Effector memory CD8-positive, alpha-beta T cell (primary cell): ENCODE measurements at places on chromosomes 1 and 21.

GRCh38 chr1:185920602-185921001 lies 186.4 kb downstream of the HMCN1 start:
- no peaks in the 10 kb centered on the region for H3K27me3 ChIP-seq
- H3K4me3 ChIP-seq = no peak overlapping the region
- H3K36me3 ChIP-seq = no peaks in the 10 kb centered on the region
- no peaks in the 10 kb centered on the region for H3K4me1 ChIP-seq

DNA sequence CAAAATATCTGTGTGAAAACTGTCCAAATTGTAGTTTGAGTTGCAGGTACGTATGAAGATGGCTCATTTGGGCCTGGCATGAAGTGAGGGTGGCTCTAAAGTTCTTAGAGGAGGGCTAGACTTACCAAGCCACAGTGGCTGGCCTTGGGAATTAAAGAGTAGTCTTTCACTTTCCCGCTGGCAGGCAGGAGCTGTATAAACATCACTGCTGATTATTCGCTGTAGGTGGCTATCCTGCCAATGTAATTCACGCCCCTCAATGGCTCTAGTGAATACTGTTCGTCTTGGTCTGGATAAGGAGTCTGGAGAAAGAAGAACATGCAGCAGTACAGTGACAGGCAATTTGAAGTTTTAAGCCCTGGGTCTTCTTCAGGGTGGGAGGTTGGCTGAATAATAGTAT lies 31.0 kb downstream of the UROD start:
- H3K27ac ChIP-seq = no peak overlapping the region
- no peaks in the 10 kb centered on the region for H3K4me1 ChIP-seq

DNA sequence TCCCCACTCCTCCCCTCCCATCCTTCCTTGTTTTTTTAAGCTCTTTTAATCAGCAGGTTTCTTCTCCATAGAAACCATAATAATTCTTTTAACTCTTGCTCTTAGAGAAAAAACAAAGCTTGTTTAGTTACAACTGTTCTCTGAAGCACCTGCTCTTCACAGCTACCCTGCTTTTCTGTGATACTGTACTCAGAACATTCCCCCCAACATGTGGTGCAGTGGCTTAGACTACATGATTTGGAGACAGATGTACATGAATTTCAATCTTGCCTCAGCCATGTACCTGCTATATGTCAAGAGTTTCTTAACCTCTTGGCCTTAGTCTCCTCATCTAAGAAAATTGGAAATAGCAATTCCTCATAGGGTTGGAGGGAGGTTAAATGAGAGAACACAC lies 33.5 kb downstream of the LAMC2 start:
- no peak overlapping the region for H3K4me3 ChIP-seq
- DNase-seq = no peak
- peaks cover 14% of the 10 kb centered on the region for H3K27me3 ChIP-seq

GRCh38 chr1:87182611-87183010 lies 146.1 kb upstream of the LMO4 start:
- no peaks in the 10 kb centered on the region for H3K36me3 ChIP-seq
- no peak overlapping the region for H3K4me3 ChIP-seq
- peaks cover 33% of the 10 kb centered on the region for H3K27me3 ChIP-seq
- H3K4me1 ChIP-seq = no peaks in the 10 kb centered on the region
- no peak for DNase-seq

DNA sequence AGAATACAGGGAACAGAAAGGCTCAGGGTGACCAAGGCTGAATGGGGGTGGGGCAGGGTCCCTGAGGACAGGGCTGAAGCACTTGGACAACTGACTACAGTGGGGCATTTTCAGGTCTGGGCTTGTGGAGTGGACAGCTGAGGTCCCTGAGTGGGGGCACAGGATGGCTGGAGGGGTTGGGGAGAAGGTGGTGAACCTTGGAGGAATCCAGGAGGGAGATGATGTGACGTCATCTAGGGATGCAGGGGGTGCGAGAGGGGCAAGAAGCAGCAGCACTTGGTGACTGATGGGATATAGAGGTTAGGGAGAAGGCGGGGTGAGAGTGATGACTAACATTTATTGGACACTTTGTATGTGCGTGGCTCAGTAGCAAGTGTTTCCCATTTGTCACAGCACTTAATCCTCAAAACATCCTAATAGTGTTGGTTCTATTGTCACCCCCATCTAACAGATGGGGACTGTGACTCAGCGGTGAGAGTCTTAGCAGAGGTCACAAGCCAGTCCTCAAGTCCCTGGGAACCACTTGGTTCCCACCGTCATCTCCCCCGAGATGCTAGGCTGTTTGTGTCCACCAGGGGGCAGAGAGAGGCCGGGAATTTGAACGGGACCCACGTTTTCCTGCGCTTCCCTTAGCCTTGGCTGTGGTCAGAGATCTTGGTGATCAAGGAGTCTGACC lies 27.9 kb upstream of the BMP8B start:
- peak; percentile 70 for DNase-seq
- peak overlapping the region; percentile 80 for H3K27ac ChIP-seq
- H3K36me3 ChIP-seq = no peaks in the 10 kb centered on the region
- peaks cover 12% of the 10 kb centered on the region for H3K4me1 ChIP-seq
- peak overlapping the region; percentile 74 for H3K4me3 ChIP-seq
- peaks cover 80% of the 10 kb centered on the region for H3K27me3 ChIP-seq

GRCh38 chr1:248730507-248731335 lies 24.8 kb downstream of the LYPD8 start:
- H3K36me3 ChIP-seq = no peaks in the 10 kb centered on the region
- H3K27me3 ChIP-seq = peaks cover 12% of the 10 kb centered on the region
- H3K4me1 ChIP-seq = no peaks in the 10 kb centered on the region
- no peak overlapping the region for H3K4me3 ChIP-seq
- H3K27ac ChIP-seq = no peak overlapping the region

DNA sequence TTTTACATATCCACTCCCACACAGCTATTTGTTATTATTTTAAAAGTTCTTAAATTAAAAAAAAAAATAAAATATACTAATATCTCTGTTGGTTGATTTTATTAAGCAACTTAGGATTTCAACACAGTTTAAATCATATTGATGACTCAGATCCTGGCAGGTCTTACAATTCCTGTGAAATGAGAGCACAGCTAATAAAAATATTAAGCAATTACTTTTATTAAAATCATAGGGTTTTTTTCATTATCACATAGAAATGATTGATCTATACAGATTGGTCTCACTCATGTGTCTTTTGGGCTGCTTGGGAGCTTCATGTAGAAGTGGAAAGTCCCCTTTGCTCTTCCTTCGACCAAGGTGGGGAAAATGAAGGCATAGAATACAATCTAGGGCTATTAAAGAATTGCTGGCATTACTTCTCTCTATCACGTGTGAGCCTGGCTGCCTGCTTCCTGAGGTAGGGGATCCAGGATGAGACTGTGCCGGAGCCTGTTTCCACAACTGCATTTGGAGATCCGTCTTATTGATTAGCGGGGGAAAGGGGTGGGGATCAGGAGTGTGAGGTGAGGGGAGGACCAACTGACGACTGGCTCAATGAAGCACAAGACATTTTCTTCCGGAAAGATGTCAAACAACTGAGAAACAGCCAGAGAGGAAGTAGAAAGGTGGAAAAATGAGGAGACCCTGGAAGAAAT lies 858.0 kb downstream of the USP25 start:
- H3K27me3 ChIP-seq = no peaks in the 10 kb centered on the region
- no peak for DNase-seq
- H3K36me3 ChIP-seq = no peaks in the 10 kb centered on the region

GRCh38 chr1:225942574-225942973 lies 1.6 kb upstream of the LEFTY2 start:
- DNase-seq = no peak
- no peak overlapping the region for H3K27ac ChIP-seq
- H3K4me1 ChIP-seq = peaks cover 13% of the 10 kb centered on the region
- H3K27me3 ChIP-seq = peaks cover 15% of the 10 kb centered on the region
- H3K36me3 ChIP-seq = peaks cover 6% of the 10 kb centered on the region

DNA sequence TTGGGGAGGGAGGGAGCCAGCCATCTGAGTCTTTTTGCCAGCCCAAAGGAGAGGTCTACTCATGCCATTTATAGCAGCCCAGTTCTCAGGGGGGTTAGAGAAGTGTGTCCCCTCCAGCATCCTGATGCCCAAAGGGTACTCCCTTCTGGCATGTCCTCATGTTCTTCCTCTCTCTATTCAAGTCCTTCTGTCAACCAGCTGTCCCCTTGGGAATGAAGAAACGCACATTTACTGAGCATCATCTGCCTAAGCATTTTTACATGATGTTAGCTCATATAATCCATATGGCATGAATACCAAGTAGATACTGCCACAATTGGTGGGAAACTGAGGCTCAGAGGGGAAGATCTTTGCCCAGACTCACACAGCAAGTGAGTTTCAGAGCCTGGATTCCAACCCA lies 14.8 kb upstream of the TACSTD2 start:
- no peaks in the 10 kb centered on the region for H3K36me3 ChIP-seq
- H3K27ac ChIP-seq = no peak overlapping the region
- H3K4me1 ChIP-seq = no peaks in the 10 kb centered on the region
- no peak for DNase-seq

- peaks cover 3% of the 10 kb centered on the region for H3K36me3 ChIP-seq
- H3K27me3 ChIP-seq = peaks cover 17% of the 10 kb centered on the region
- no peaks in the 10 kb centered on the region for H3K4me1 ChIP-seq
- no peak overlapping the region for H3K27ac ChIP-seq
These were observed 695 bp downstream of the DCST2 start for GRCh38 chr1:155032886-155033285.

- H3K36me3 ChIP-seq = no peaks in the 10 kb centered on the region
- no peak overlapping the region for H3K27ac ChIP-seq
- DNase-seq = no peak
- H3K4me1 ChIP-seq = no peaks in the 10 kb centered on the region
- H3K4me3 ChIP-seq = no peak overlapping the region
These were observed 426.5 kb upstream of the NFIA start for GRCh38 chr1:60655679-60656355.

- H3K4me3 ChIP-seq = no peak overlapping the region
- H3K27ac ChIP-seq = no peak overlapping the region
- no peaks in the 10 kb centered on the region for H3K4me1 ChIP-seq
- no peaks in the 10 kb centered on the region for H3K36me3 ChIP-seq
- H3K27me3 ChIP-seq = no peaks in the 10 kb centered on the region
- DNase-seq = no peak
These were observed 47.0 kb downstream of the CHML start for GRCh38 chr1:241593186-241593585.

- no peaks in the 10 kb centered on the region for H3K36me3 ChIP-seq
- no peak overlapping the region for H3K4me3 ChIP-seq
- H3K27ac ChIP-seq = no peak overlapping the region
- peaks cover 68% of the 10 kb centered on the region for H3K27me3 ChIP-seq
These were observed 434.0 kb upstream of the RUNX1 start for GRCh38 chr21:35482933-35483662.

DNA sequence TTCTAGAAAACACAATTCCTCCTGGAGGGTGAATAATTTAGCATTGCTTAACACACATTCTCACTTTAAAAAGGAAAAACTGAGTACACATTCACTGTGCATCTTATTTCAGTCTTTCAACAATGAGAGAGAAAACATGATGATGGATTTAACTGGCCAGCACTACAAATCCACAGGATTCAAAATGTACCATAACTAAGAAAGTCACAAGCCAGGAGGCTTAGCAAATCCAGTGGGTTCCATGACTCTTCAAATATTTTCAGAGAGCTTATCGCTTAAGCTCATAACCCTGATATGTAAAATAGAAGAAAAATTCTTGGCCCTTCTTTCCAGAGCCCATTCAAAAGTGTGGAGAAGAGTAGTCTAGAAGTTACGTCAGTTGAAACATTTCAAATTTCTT lies 820.3 kb downstream of the LTN1 start:
- H3K36me3 ChIP-seq = no peaks in the 10 kb centered on the region
- H3K27ac ChIP-seq = no peak overlapping the region
- H3K27me3 ChIP-seq = no peaks in the 10 kb centered on the region
- no peaks in the 10 kb centered on the region for H3K4me1 ChIP-seq

DNA sequence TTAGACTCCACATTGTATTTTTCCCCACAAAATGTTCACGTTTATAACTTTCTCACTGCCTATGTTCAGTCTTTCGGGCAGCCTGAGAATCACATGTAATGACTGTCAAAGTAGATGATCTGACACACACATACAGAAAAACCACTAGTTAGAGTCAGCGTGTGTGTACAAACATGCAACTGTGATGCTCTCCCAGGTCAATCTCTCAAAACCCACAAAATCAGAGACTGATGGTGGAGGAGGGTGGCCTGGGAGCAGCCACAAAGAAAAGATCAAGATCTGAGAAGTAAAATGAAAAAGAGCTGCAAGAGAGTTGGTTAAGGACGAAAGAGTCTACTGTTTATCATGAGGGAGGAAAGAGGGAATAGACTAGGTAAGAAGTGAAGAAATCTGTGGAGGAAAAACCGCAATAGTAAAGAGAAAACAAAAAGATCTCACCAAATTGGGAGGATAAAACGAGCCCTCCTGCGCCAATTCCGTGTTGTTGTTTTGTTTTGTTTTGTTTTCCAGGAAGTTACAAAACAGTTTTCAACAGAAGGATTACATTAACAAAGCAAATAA lies 2.3 kb downstream of the EGLN1 start:
- peaks cover 5% of the 10 kb centered on the region for H3K36me3 ChIP-seq
- peak overlapping the region; percentile 84 for H3K4me3 ChIP-seq
- H3K4me1 ChIP-seq = peaks cover 35% of the 10 kb centered on the region

GRCh38 chr1:18008081-18008480 lies 99.5 kb upstream of the IGSF21 start:
- no peak for DNase-seq
- H3K27ac ChIP-seq = no peak overlapping the region
- no peaks in the 10 kb centered on the region for H3K4me1 ChIP-seq
- no peak overlapping the region for H3K4me3 ChIP-seq

DNA sequence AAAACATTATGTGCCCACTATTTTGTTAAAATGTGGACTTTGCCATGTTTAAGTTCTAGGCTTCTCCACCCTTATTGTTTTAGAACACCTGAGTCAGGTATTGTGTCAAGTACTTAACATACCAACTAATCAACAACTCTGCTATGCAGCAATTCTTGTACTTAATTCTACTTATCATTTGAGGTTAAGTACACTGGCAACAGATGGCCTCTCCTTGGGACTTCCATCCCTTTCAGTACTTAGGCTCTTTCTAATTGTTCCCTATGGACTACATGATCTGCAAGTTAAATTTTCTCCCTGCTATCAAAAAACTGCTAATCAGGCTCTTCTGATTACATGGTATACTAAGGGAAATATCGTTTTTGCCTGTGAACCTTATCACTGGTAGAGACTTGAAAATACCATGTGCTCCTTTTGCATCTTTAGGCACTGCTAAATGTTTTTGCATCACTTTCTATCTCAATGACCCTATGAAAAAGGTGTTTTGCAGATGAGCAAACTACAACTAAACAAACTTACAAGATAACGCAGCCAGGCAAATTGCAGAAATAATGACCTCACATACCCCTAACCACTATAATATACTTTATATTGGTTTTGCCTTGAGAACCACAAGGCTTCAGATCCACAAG lies 18.9 kb downstream of the SFPQ start:
- H3K36me3 ChIP-seq = peaks cover 65% of the 10 kb centered on the region
- H3K4me1 ChIP-seq = peaks cover 3% of the 10 kb centered on the region
- no peaks in the 10 kb centered on the region for H3K27me3 ChIP-seq
- DNase-seq = no peak
- H3K27ac ChIP-seq = peak overlapping the region; percentile 73

- H3K27me3 ChIP-seq = no peaks in the 10 kb centered on the region
- DNase-seq = no peak
- H3K4me3 ChIP-seq = no peak overlapping the region
- no peak overlapping the region for H3K27ac ChIP-seq
These were observed 51.8 kb downstream of the ANGPTL1 start for GRCh38 chr1:178819123-178819522.

- H3K27ac ChIP-seq = no peak overlapping the region
- no peaks in the 10 kb centered on the region for H3K4me1 ChIP-seq
- peaks cover 52% of the 10 kb centered on the region for H3K27me3 ChIP-seq
- DNase-seq = no peak
These were observed 49.3 kb upstream of the AJAP1 start for GRCh38 chr1:4605158-4605557.
